ENCODE measurements at places on chromosomes 2 and 18.

DNA sequence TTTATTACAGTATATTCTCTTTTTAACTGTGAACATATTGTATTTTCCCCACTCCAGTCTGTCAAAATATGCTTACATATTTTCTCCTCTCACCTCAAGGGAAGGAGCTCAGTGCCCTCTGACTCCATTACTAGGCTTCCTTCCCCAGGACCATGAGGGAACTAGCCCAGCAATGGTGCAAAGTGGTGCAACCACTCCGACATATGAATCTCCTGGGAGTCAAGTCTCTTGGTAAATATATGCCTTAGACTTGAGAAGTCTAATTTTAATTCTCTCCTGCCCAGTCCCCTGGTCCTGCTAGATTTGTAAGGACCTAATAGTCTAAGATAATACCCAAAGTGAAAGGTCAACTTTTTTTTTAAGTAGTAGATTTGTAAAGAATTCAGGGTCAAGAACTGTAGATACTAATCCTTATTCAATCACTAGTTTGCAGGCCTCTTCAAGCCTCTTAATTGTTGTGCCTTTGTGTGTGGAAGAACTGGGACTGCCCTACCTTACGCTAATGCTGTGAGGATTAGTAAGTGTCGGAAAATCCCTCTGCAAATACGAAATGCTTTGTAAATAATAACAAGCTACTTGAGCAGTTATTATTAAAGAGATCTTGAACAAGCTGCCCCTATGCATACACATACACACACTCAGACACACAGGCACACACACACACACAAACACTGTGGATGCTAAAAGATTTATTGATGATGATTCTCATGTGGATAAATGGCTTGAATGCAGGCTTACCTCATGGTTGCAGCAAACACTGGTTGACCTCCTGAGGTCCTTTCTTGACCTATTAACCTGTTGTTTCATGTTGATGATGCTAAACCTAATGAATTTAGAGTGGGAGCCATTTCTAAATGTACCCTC is 251.2 kb upstream of the PARD3B start:
- DNase-seq: no peak

GRCh38 chr2:152452256-152452973 is 117.4 kb downstream of the FMNL2 start:
- DNase-seq: no peak

DNA sequence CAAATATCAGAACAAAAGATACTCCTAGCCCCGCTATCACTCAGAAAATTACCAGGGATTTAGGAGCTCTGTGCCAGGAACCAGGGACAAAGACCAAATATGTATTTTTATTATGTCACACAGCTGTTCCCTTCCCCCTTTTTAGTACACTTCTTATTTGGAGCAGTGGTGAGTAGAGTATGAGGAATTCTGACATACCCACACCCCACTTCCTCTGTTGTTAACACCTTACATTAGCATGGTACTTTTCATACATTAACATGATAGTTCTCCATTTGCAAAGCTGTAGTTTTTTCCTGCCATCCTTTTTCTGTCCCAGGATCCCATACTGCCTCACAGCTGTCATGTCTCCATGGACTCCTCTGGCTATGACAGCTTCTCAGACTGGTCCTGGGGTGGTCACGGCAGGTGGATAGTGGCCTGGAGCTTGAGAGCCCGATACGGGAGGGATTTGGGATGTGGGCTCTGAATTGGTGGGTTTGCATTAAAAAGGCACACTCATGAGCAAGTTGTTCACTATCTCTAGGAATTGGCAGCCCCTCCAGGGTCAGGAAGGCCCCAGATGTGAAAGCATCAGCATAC is 100.2 kb downstream of the SH3RF3 start:
- DNase-seq: peak; percentile 30

DNA sequence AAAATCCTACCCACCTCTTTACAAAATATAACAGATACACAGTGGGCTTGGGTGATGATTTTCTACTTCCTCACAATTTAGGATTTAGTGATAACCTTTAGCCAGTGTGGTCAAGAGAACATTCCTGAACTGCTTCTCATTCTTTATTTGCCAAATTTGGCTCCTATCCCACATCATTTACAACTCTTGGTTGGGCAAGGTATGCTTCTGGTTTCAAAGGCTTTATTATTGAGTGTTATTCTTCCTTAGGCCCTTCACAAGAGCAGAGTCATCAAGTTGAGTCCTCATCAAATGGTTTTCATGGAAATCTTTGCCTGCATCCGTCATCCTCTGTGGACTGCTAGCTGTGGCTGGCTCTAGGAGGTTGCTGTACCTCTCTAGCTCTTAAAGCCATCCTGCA is 472.0 kb upstream of the ETAA1 start:
- DNase-seq: no peak

- DNase-seq: no peak
These were observed 9.7 kb downstream of the SMAD7 start for GRCh38 chr18:48940854-48941611.

- no peak for DNase-seq
These were observed 108.7 kb upstream of the FSHR start for GRCh38 chr2:49262801-49263560.

DNA sequence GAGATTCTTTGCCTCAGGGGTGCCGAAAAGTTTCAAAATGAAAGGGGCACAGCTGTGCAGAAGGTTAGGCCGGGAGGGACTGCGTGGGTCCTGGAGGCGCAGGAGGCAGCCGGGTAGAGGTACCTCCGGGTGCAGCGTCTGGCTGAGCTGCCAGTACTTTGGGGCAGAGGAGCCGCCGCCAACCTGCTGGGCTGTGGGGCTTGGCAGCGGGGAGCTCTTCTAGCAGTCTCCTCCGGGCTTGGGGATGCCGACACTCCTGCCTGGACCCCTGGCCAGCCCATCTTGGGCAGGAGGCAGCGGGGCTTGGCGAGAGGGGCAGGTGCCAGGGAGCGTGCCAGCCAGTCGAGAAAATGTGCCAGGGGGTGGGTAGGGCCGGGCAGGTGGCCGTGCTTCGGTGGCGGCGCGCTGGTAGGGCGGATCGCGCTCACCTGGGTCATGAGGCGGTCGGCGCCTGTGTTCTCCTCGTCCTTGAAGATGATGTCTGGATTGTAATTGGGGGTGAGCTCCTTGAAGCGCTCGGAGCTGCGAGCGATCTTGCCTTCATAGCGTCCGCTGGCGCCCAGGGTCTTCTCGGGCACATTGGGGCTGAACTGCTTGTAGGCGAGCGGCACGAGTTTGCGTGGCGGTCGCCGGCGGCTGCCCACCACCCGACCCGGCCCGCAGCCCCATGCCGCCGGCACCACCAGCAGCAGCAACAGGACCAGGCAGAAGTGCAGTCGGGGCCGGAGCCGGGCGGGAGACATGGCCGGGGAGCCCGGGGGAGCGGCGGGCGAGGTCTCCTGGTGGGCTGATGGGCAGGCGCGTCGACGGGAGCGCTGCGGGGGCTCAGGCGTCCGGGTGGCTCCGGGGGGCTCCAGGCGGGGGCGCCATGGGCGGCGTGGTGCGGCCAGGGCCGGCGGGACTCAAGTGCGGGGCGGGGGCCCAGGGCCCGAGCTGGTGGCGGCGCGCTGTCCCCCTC is 717 bp downstream of the IHH start:
- DNase-seq: no peak

GRCh38 chr2:63850649-63851048 is 9.0 kb downstream of the UGP2 start:
- no peak for DNase-seq

All from inflammatory macrophage treated with lipopolysaccharide for 4 hours (primary cell).